ENCODE measurements at places on chromosomes 1 and 21.

GRCh38 chr1:39385067-39385988 lies 106.1 kb upstream of the BMP8A start:
- DNase-seq: no peak

DNA sequence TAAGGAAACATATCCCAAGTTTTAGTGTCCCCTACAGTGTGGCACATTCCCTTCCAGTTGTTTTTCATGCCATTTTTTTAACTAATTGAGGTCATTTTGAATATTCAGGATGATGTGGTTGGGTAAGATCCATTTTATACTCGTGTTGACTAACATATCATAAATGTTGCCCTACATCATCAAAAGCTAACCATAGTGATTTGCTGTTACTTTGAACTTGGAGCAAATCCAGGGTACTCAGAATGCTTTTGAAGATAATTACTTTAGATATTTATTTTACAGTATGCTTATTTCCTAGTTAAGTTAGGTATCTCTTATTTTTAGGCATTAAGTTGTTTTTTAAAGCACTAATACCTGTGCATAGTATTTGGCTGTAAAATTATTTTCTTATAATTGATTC lies 57.8 kb downstream of the DYRK1A start:
- DNase-seq: no peak

DNA sequence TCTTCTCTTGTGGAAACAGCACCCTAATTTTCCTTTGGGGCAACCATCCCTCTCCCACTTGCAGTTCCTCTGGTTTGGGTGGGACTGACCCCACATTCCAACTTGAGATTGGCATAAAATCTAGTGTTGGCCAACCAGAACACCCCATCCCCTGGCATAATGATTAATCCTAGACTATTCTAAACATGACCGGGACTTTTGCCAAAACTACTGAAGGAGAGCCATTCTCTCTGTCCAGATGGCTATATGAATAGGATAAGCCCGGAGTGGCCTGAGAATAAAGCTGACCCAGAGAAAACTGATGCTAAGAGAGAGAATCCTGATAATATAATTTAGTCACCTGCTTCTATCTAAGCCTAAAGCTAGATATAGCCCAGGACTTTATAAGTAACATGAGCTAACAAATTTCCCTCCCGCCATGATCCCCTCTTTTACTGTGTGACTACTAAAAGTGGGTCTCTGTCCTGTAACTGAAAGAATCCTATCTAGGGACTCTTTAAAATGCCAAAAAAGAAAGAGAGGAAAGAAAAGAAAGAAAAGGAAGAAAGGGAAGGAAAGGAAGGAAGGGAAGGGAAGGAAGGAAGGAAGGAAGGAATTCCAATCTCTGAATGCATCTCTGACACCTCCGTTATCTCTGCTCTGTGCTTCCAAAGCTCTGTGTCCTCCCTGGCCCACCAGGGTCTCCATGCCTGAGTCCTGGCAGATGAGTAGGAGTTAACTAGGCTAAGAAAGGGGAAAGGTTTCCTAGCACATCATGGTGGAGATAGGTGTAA lies 28.0 kb upstream of the NRDC start:
- no peak for DNase-seq

DNA sequence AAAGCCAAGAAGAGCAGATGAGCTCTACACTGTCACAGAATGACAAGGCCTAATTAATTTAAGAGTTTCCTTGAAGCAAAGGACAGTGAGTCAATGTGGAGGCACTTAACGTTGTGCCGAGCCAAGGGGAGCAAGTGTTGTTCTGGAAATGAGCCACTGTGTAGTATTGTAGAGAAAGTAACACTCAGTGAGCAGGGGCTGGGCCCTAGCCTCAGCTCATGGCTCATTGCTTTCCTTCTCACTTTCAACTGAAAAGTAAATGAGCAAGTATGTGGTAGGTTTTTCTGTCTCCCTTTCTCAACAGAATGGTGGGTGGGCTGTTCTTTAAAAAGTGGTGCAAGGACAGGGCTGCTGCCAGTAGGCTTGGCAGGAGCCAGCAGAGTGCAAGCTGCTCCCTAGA lies 11.8 kb upstream of the KIAA0040 start:
- peak; percentile 1 for DNase-seq

- peak; percentile 68 for DNase-seq
These were observed 1.1 kb downstream of the SERTAD4 start for GRCh38 chr1:210233495-210234328.

DNA sequence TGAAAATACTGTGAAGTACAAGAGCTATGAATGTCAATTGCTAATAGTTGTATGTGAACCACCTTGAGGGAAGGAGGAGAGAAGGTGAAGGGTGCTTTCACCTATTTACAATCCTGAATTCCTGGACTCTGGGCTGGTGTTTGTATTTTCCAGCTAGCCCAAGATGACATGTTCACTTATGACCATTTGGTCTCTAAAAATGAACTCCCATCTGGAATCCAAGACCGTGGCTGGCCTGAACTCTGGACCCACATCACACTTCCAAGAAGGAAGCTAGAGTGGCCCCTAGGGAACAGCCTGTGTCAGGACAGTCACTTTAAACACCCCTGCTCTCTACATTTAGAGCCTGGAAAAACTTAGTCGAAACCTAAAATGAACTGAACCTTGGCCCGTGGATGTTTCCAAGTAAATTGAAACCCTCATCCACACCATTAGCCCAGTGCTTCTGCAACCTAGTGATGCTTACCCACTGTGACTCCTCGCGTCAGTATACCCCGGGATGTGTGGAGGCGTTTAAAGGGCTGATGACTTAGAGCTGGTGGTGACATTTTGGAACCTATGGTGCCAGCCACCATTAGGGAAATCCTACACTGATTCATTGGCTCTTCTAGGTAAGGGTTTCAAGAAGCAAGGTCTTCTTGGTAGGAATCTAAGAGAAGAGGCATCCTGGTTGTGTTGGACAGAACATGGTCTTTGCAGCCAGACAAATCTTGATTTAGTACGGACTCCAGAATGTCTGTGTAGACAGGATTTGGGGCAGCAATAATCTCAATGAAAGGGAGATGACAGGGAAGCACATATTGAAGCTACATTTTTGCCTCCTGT lies 171.5 kb upstream of the IRF2BP2 start:
- no peak for DNase-seq

DNA sequence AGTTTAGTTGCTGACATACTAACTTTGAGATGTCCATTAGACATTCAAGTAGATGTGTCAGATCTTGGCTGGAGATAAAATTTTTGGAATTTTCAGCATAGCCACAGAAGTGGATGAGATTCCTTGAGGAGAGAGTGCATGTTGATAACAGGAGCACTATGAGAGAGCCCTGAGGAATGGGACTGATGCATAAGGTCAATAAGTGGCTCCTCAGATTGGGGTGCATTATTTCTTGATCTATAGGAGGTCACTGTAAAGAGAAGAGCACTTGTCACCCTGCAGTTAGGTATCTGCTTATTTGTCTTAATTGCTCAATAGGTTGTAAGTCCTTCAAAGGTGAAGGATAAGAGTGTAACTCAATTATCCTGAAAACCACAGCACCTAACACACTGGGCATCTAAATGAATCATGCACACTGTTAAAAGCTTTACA lies 52.0 kb upstream of the TACSTD2 start:
- no peak for DNase-seq

GRCh38 chr1:228349701-228350171 lies 56.9 kb downstream of the TRIM11 start:
- DNase-seq: no peak

GRCh38 chr1:91913018-91913417 lies 27.1 kb upstream of the TGFBR3 start:
- no peak for DNase-seq

GRCh38 chr1:57857809-57858208 lies 433.9 kb upstream of the DAB1 start:
- no peak for DNase-seq

DNA sequence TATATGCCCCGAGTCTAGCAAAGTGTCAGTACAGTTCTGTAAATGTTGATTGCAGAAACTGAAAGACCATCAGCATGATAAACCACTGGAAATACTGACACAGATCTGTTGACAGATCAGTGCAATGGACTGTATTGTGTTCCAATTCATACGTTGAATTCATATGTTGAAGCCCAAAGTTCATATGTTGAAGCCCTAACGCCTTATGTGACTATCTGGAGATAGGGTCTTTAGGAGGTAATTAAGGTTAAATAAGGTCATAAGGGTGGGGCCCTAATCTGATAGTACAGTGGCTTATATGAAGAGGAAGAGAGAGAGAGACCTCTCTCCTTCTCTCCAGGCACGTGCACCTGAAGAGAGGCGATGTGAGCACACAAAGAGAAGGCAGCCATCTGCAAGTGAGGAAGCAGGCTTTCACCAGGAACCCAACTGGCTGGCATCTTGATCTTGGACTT lies 144.7 kb downstream of the MRPL39 start:
- no peak for DNase-seq

DNA sequence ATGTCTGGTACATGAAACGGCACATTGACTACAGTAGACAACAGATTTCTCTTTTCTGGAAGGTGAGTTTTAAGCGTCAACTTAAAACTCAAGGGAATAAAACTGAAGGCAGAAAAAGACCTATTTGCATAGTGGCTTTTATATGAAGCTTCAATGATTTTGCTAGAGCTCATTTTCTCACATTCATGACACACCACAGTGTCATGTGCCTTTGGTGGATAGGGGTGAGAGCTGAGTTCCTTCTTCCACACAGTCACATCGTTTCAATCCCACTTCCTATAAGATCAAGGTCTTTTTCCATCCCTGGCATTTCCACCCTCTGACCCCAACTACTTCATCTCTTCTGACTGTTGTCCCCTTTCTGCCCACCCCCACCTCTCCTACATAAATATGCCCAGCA lies 31.0 kb downstream of the IL12RB2 start:
- no peak for DNase-seq

GRCh38 chr1:209388358-209388757 lies 195.2 kb upstream of the CAMK1G start:
- no peak for DNase-seq

DNA sequence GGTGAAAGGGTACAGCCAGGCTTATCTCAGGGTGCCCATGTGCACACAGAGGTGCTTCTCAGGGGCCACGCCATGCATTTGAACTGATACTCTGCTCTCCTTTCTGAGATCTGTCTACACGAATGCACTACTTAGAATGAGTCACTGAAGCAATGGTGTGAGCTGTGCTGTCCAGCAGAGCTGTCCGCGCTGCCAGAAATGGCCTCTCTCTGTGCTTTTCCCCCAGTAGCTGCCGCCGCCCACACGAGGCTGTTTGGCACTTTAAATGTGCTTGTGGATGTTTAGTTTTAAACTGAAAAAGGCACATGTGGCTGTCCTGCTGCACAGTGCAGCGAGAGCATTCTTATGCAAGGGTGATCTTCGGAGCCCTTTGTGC lies 87.1 kb upstream of the COL6A1 start:
- no peak for DNase-seq

- DNase-seq: no peak
These were observed 918.4 kb upstream of the ADAMTS5 start for GRCh38 chr21:27885296-27885711.

DNA sequence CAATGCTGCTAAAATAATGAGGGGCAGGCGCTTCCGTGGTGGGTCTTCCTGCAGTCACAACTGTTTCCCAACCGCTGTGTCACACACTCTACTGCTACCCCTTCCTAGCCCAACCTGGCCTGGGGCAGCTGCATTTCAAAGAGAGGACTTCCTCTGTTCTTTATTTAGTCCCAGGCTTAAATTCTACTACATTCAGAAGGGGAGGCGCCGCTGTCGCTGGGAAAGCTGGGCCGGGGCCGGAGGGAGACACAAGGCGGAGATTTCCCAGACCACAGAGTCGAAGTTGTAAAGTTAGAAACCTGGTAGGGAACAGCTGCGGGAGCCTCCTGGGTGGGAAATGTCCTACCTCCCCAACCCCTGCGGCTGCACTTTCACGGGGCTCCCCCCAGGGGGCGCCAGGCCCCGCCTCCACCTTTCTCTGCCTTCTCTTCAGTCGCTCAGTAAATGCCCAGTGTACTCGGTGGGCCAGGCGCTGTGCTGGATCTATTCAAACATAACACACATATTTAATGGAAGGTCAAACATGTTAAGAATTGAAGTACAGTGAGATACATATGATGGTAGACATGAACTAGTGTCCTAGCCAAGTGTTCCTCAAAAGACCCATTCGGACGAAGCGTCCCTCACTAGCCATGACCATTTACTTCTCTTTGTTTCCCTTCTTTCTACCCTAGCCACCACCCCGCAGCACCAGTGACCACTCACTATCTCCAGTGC lies 23.1 kb downstream of the DYRK3 start:
- peak; percentile 11 for DNase-seq

GRCh38 chr1:6343506-6344405 lies 49.8 kb downstream of the ACOT7 start:
- DNase-seq: peak; percentile 12

DNA sequence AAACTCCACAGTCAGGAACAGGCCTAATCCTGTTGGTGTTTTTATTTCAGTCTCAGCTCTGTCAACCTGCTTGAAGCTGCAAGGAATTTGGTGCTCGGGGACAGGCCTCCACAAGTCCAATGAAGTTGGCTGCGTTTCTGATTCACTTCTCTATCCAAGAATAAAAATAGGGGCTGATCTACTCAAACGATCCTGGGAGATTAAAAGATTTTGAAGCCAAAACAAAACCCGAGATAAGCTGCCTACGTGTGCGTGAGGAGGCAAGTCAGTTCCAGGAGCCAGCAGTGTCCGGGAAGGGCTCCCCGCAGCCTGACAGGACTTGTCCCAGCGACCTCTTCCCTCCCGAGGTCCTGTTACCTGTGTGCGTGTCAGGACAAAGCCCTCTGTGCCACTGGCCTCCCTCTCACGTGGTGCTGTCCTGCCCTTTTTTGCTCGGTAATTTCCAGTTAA lies 98.0 kb downstream of the ETS2 start:
- DNase-seq: no peak

- DNase-seq: no peak
These were observed 14.1 kb downstream of the NTRK1 start for GRCh38 chr1:156874572-156875340.

- no peak for DNase-seq
These were observed 56.9 kb downstream of the ODF2L start for GRCh38 chr1:86339014-86339812.

GRCh38 chr1:205774198-205775014 lies 876 bp downstream of the RAB29 start:
- DNase-seq: peak; percentile 8

GRCh38 chr1:167905182-167905581 lies 8.8 kb downstream of the ADCY10 start:
- no peak for DNase-seq

DNA sequence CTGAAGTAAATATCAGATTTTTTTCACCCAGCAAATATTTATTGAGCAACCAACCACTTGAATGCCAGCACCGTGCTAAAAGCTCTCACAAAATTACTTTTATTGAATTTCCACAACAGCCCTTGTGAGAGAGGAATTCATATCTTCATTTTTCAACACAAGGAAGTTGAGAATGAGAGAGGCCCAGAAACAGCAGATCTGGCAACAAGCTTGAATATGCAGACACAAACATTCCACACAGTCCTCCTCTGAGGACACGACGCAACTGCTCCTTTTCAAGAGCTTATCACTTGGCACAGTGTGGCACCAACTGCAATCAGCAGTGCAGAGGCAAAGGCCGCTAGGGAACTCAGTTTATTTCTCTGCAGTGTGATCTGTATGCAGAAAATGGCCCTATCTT lies 32.2 kb upstream of the IFNAR2 start:
- DNase-seq: no peak

DNA sequence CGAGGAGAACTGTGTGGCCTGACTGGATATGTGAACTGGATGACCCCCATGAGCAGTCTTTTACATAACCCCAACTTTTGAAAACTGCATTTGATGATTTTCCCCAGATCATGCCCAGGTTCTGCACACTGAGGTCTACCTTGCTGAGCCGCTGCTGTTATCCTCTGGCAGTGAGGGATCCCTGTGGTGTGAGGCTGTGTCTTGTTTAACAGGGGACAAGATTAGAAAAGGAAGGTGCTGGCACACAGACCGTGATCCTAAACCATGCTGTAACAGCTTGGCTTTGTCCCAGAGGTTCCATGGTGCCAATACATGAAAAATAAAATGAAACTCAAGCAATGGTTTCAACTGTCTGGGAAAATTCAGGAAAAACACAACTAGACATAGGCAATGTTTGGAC lies 134.2 kb downstream of the ZZZ3 start:
- no peak for DNase-seq

Measured in NCI-H345 (cell line).